ENCODE measurements at places on chromosomes 2 and 18.

DNA sequence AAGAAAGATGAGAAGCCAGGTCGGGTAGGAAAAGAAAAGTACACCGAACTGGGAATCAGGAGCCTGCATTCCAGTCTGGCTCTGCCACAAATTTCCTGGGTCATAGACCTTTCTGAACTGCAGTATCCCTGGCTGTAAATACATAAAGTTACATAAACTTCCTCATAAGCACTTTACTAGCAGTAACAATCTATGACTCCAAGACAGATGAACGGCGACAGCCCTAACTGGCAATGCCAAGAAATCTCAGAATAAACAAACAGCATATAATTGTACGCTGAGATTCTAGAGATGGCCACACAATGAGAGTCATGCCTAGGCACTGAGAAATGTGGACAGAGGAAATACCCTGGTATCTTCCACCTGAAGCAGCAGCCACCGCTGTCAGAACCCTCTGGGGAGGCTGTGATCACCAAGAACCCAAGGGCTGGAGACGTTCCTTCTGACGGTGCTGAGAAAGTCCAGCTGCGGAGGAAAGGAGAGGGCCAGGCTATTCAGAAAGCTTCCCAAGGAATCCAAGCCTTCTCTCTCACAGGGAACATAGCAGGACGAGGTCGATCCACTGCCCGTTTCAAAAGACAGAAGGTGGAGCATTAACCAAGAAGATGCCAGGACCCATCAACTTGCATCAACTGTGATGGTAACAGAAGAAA, 89.3 kb upstream of the SLC66A3 start:
- DNase-seq = no peak

GRCh38 chr2:74740395-74740740, 86.3 kb downstream of the SEMA4F start:
- no peak for DNase-seq

DNA sequence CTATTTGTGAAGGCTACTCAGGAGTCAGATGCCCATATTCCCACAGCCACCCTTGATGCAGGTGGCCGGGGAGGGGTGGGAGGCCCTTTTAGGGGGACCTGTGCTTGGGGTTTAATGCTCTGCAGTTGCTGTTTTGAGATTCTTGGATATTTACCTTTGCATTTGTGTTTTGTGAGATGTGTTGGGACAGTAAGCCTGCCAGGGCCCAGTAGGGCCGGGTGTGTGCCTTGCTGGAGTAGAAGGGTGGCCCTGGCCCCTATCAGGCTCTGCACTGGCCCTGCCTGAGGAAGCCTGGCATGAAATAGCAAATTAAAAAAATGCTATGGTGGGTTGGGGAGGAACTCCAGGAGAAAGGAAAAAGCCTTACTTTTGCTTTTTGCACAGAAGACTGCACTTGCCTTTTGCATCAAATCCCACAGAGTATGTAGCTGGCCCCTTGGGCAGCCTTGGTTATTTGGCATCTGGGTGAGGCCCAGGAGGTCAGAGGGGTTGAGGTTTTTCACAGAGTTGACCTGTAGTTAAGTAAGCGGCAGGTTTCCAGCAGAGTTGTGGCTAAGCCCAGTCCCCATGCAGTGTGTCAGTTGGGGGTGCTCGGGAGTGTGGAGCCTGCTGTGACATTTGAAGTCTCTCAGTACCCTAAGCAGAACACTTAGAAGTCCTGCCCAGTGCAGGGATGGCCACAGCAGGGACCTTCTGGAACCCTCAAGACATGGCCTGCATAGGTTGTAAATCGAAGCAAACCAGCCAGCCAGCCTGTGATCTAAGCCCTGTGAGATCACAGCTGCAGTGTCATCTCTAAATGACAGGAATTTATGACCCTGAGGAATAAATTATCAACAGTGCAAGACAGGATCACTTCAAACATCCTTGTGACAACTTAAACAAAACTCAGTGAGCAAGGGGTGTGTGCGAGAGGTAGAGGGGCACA, 68.8 kb downstream of the SH3RF3 start:
- no peak for DNase-seq

DNA sequence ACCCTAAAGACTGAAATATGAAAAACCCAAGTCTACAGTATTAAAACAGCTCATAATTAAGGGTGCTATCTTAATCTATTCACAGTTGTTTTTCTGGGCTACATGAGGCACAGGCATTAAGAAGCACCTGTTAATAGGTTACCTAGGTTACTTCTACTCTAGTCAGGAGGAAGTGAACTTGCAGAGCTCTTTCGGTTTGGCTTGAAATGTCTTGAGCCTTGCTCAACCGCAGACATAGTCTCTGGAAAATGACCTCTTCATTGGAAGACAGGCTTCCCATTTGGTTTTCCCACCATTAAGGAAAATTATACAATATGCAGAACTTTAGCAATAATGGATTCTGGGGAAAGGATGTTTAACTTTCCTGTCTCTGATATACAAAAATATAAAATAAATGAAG, 142.3 kb upstream of the KCNJ3 start:
- no peak for DNase-seq

DNA sequence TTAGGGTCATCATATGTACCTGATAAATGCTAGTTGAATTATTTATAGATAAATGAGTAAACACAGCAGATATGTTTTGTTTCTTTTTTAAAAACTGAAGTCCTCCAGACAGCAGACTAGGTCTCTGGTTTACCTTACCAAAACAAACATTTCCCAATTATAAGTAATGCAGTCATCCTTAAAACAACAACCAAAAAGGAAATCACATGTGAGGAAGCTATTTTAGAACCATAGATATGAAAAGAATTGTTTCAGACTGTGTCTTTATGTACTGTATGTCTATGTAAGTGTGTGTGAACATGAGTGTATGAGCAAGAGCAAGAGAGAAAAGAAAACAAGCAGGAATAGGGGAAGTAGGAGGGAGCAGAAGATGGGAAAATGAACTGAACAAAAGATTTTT, 441.0 kb downstream of the CPS1 start:
- no peak for DNase-seq

GRCh38 chr18:28183418-28184078, 6.6 kb upstream of the CDH2 start:
- no peak for DNase-seq

- DNase-seq = no peak
Measured at GRCh38 chr2:86249176-86249575, 49.9 kb downstream of the MRPL35 start.

DNA sequence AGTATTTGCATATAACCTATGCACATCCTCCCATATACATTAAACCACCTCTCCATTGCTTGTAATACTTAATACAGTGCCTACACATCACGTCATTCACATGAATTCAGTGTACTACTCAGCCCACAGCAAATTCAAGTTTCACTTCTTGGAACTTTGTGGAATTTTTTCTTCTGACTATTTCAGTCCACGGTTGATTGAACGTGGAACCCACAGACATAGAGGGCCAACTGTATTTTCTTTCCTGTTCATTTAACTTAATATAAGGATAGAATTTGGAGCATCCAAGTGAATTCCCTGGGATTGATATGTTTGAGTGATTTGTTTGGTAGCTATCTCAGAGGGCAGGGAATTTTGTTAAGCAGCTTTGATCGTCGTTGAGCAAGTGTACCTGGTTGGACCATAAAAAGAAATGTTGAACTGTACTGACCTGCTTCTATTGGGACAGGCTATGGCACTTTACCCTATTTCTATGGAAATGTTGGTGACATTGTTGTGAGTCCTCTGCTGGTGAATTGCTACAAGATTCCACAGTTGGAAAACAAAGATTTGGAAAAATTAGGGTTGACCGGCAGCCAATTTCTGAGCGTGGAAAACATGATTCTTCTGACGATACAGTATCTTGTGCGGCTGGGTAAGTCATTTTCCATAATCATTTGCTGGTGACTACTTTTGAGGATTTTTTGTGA, 156.6 kb downstream of the ESCO1 start:
- no peak for DNase-seq

- no peak for DNase-seq
Measured at GRCh38 chr2:168159754-168160585, 87.4 kb downstream of the STK39 start.

- no peak for DNase-seq
Measured at GRCh38 chr2:15601681-15602080, 10.0 kb downstream of the DDX1 start.

- DNase-seq = no peak
Measured at GRCh38 chr18:58611395-58612131, 17.3 kb downstream of the ALPK2 start.

DNA sequence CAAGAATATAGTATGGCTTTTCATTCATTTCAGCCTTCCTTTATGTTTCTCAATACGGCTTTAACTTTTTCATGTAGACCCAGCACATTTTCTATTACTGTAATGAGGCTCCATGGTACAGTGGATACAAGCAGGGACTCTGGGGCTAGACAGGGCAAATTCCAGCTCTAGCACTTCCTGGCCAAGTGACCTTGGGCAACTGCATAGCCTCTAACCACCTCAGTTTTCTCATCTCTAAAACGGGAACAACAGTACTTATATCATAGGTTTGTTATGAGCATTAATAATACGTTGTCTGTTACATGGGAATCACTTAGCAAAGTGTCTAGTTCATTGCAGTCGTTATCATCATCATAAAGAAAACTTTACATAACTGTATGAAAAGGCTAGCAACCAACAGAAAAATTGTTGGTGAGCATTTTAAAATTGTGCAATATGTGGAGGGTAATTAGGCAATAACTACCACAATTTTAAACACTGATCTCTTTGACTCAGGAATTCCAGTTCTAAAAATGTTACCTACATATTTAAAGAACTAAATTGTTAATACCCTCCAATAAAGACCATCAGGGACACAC, 13.7 kb upstream of the RMDN2 start:
- DNase-seq = no peak
